ENCODE measurements at places on chromosomes 3 and 15. TPM values are rescaled to one million over a fixed set of nuclear protein-coding genes. Genes with fewer than 3 reads are reported as not detected.

GRCh38 chr15:78457101-78457500 is 19.1 kb downstream of the IREB2 start:
- H3K36me3 ChIP-seq, result peaks cover 8% of the 10 kb centered on the region
- H3K27ac ChIP-seq, result peak overlapping the region; percentile 44
- no peak for DNase-seq
- H3K27me3 ChIP-seq, result no peaks in the 10 kb centered on the region
- H3K4me1 ChIP-seq, result peaks cover 74% of the 10 kb centered on the region

- no peak for DNase-seq
- no peak overlapping the region for H3K4me3 ChIP-seq
- no peaks in the 10 kb centered on the region for H3K27me3 ChIP-seq
- H3K36me3 ChIP-seq, result no peaks in the 10 kb centered on the region
- no peak overlapping the region for H3K27ac ChIP-seq
- H3K4me1 ChIP-seq, result no peaks in the 10 kb centered on the region
Observed at GRCh38 chr15:93823971-93824913, 407.1 kb upstream of the MCTP2 start.

CCDC13 gene
- 0.49 TPM for total RNA-seq

DUOXA2 gene
- total RNA-seq, result not detected

GRCh38 chr15:86906376-86906775 is 826.7 kb downstream of the AGBL1 start:
- no peaks in the 10 kb centered on the region for H3K36me3 ChIP-seq
- peaks cover 19% of the 10 kb centered on the region for H3K27me3 ChIP-seq
- no peaks in the 10 kb centered on the region for H3K4me1 ChIP-seq
- no peak for DNase-seq
- H3K27ac ChIP-seq, result no peak overlapping the region
